ENCODE measurements at places on chromosomes 2 and 18.
A peak's percentile ranks its signal among the peaks of the same experiment; 100 is the strongest.

GRCh38 chr2:2714408-2714807 is 383.3 kb upstream of the MYT1L start:
- no peak for DNase-seq

DNA sequence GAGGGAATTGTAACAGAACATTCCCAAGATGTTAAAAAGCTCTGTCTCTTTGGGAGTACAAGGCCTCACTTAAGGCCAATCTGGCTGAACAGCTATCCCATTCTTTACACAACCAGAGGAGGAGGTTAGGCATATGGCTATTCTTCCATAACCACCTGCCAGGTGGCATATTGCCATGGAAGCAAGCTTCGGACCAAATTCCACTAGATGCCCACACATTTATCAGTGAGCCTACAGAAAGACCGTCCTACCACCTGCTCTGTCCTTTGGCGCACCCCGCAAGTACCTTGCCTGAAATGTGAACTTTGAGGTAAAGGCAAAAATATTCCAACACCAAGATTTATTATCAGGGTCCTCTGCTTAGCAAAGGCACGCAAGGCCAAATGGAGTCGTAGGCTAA is 519.9 kb upstream of the TNP1 start:
- DNase-seq = peak; percentile 94

- no peak for DNase-seq
Observed at GRCh38 chr2:225025917-225026571, 16.2 kb downstream of the DOCK10 start.

GRCh38 chr2:64568836-64569235 is 44.7 kb downstream of the AFTPH start:
- DNase-seq = no peak

Measured in cerebellar cortex (tissue), 1 donor.